Fibroblast of lung (primary cell): ENCODE measurements at places on chromosomes 2 and 18.

GRCh38 chr2:135190799-135191198 is 138.7 kb downstream of the RAB3GAP1 start:
- DNase-seq = no peak

- no peak for DNase-seq
These were observed 3.5 kb upstream of the ATL2 start for GRCh38 chr2:38380397-38381130.

DNA sequence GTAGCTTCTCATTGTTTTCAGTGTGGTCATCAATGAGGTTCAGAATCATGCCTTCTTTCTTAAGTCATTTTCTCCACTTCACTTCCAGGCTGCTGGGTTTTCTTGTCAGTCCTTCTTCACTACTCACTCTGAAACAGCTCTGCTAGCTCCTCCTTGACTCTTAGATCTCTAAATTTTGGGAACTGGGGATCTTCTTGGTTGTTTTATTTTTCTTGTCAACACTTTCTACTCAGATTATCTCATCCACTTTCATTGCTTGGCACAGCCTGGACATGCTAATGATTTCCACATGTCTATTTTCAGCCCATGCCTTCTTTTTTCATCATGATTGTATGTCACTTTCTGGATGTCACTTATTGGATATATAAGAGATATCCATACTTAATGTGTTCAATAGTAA is 517.8 kb upstream of the DSEL start:
- peak; percentile 12 for DNase-seq

DNA sequence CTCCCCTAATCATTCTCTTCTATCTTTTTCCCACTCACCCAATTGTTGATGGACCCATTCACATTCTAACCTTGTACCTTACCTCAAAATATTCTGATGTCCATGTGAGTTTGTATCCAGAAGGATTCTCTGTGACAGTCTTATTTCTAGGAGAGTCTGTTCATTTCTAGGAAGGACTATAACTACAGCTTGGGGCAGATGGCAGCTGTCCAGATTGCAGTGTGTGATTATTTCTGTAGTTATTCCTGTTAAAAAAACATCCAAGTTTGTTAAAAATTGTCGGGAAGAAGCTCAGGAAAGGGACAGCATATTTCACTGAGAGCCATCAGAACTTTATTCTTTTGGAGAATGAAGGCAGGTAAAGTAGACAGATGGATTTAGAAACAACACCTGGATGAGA is 142.6 kb downstream of the RAPGEF4 start:
- peak; percentile 44 for DNase-seq

DNA sequence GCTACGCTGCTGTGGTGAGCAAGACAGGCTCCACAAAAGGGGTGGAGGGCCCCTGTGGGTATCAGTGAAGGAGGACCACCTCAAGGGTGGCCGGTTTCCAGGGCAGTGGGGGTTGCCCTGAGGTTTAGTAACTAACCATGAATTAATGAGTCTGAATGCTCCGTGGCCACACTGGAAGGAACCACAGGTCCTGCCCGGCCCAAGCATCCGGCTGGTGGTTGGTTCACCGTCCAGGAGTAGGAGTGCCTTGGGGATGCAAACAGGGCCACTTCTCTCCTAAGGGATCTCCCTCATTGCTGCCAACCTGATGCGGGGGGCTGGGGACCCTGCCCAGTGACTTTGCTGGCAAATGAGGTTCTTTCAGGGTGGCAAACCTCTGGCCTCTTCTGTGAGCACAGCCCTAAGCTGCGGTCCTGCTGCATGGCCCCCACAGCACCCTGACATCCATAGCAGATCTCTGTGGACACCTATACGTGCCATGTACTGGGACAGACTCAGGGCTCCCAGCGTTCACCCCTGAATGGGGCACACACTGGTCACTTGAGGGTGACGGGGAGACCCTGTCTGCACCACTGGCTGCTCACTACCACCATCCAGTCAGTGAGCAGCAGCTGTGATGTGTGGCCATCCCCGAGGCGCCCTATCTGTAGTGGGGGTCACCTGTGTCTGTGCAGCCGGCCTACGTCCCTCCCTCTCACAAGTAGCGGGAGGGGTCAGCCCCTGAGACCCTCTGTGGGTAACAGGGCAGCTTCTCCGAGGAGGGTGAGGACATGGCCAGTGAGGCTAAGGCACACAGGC is 41.6 kb downstream of the HS6ST1 start:
- no peak for DNase-seq

- DNase-seq = no peak
These were observed 34.4 kb downstream of the VRK2 start for GRCh38 chr2:58081000-58081399.

GRCh38 chr2:236964291-236964690 is 121.4 kb upstream of the COPS8 start:
- DNase-seq = no peak

DNA sequence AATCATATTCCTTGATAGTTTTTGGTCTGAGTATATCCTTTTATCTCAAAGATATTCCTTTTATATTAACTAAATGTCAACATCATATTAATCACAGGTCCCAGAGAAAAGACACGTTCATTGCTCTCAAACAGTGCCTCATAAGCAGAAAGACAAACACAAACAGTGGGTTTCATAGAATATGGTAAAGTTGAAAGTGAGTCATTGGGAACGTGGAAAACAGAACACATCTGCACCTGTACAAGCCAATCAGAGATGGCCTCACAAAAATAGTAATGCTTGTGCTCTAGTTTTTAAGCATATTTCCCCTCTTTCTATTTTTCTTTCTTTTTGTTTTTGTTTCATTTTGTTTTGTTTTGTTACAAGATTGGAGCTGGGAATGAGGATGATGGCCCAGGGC is 328.4 kb upstream of the MAP2 start:
- no peak for DNase-seq

GRCh38 chr18:29652797-29653196 is 1389.7 kb downstream of the DSC3 start:
- peak; percentile 7 for DNase-seq

GRCh38 chr18:74390900-74391299 is 66.2 kb downstream of the DIPK1C start:
- DNase-seq = no peak

DNA sequence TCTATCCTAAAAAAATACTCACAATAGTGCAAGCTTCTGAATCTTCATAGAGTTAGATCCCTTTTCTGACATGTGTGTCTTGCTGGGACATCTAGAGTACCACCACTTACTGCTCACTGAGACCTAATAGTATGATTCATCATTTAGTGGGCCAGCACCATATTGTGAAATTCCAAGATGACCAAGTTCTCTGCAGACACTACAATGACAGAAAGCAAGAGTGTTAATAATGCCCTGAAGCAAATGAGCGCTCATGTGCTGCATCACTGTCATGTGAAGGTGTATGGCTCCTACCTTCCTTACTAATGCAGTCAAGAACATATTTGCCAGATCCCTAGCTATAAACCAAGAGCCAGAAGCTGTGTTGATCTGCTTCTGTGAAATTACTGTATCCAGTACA is 606.2 kb upstream of the NXPH2 start:
- DNase-seq = no peak

GRCh38 chr2:225031599-225031998 is 10.7 kb downstream of the DOCK10 start:
- DNase-seq = no peak

- DNase-seq = no peak
These were observed 16.7 kb downstream of the STK25 start for GRCh38 chr2:241491549-241492173.

GRCh38 chr2:181352158-181352557 is 105.0 kb upstream of the ITGA4 start:
- DNase-seq = no peak

DNA sequence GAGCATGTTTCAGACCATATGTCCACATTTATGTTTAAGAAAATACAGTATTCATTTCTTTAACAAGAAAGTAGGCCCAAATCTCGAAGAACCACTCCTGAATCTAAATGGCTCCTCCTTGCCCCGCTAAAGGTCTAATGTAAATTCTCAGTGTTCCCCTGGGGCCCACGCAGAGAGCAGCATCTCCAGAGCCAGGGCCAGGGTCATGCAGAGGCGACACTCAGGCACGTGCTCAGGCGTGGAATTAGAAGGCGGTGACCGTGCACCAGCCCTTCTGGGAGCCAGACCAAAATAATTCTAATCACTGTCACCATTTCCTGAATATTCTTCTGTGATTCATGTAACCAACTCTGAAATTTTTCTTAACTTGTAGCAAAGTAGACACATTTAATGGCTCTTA is 68.3 kb upstream of the MYT1L start:
- no peak for DNase-seq

DNA sequence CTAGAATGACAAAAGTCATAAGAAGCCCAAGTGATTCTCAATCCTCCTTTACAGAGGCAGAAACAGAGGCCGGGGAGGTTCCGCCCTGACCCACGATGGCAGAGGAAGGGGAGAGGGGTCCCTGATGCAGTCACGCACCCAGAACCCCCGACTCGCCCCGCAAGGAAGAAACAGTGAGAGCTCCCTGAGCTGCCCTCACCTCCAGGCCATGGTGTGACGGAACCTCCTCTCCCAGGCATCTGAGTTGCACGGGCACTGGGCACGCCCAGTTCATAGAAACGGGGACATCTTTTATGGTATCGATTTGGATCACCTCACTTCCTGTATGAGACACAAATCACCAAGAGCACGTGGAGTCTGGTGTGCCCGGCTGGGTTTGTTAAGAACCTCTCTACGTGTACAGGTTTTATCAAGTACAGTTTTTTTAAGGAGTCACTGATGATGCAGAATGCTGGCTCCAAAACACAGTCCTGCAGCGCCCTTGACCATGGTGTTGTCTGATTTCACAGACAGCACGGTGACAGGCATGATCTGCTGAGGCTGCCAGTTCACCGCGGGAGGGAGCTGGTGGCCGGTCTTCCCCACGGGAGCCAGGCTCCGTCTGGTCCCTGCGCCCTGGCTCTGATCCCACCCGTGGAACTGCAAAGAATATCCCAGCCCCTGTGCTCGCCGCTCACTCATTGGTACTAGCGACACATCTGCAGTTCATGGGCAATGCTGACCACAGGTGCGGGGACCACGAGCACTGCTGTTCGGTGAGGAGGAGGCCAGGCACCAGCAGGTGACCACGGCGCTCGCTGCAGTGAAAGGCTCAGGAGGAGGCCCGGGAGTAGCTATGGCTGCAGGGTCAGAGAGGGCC is 35.6 kb downstream of the PXDN start:
- DNase-seq = peak; percentile 46

GRCh38 chr18:62490967-62491695 is 31.7 kb upstream of the ZCCHC2 start:
- no peak for DNase-seq

DNA sequence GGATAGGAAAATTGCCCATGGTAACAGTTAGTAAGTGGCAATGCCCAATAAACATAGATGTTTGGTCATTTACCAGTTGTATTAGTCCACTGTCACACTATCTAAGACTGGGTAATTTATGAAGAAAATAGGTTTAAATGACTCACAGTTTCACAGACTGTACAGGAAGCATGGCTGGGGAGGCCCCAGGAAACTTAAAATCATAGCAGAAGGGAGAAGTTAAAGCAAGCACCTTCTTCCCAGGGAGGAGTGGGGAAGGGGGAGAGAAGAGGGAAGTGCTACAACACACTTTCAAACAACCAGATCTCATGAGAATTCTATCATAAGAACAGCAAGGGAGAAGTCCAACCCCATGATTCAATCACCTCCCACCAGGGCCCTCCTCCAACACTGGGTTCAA is 23.4 kb downstream of the NR4A2 start:
- no peak for DNase-seq

GRCh38 chr2:149666809-149667320 is 79.3 kb upstream of the MMADHC start:
- no peak for DNase-seq

DNA sequence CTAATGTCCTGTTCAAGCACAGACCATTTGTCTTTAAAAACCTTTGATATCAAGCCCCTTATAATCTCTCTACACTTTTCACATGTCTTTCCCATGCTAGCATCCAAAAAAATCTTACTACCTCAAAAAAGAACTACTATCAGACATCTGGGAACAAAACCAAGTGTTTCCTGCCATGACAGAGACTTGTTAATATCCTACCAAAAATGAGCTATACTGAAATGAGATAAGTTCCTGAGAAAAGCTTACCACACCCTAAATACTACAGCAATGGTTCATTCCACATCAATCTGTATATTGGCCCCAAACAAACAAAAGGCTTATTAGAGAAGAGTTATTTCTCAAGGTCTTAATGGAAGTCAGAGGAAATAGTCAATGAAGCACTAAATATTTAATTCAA is 230.1 kb downstream of the DYM start:
- DNase-seq = peak; percentile 42

GRCh38 chr2:185578322-185578721 is 160.3 kb upstream of the FSIP2 start:
- no peak for DNase-seq

DNA sequence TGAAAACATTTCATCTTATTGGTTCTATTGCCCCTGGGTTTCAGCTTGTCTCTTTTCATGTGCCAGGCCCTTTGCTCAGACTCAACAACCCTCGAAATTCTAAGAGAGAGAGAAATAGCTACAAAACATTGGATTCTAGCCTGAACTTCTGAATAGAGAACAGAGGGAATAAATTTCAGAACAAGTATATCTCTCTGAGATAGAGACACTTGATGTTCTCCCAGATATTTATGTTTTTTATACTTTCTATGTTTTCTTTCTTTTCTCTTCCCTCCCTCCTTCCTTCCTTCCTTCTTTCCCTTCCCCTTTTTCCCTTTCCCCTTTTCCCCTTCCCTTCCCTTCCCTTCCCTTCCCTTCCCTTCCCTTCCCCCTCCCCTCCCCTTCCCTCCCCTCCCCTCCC is 279.5 kb upstream of the SPRED2 start:
- no peak for DNase-seq

DNA sequence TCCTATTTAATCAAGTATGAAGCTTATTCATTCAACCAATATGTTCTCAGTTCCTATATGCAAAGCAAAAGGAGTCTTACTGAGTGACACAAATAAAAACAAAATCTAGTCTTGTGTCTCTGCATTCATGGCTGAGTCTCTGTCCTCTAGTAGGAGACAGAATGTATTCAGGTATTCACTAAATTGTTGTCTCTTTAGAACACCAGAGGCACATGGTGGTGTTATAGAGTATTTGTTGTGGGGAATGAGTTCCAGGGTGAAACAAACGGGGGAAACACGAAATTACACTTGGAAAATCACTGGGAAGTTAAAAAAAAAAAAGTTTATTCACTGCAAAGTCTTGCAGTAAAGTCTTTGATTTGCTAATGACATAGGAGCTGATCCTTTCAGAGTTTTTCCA is 131.7 kb upstream of the FSHR start:
- no peak for DNase-seq

DNA sequence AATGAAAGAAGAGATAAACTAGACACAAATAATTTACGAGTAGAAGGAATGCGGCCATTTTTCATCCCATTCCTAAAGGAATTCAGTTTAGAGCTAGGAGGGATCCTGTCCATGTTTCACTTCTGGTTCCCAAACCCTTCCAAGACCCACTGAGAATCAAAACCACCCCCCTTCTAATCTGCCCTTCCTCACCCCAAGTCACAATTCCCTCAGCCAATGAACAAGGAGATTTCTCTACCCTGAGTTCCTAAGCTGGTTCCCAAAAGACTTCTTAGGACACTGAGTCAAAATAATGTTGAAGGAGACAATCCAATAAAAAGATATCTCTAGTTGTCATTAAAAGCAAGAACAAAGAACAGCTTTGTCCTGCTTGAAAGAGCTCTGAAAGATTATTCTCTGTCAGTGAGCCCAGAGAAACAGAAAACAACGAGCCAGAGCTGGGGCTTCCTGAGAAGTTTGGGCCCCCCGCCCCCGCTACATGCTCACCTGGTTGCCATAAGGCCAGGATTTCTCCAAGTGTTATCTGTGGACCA is 45.7 kb downstream of the STK39 start:
- no peak for DNase-seq

GRCh38 chr2:164560181-164560792 is 61.0 kb downstream of the GRB14 start:
- DNase-seq = peak; percentile 33

GRCh38 chr18:69349912-69350597 is 50.6 kb upstream of the DOK6 start:
- no peak for DNase-seq
